CD4-positive, alpha-beta T cell (primary cell): ENCODE measurements at places on chromosomes 3 and 15. TPM values are rescaled to one million over a fixed set of nuclear protein-coding genes. Genes with fewer than 3 reads are reported as not detected.

- DNase-seq: no peak
- no peak overlapping the region for H3K4me3 ChIP-seq
- no peaks in the 10 kb centered on the region for H3K27me3 ChIP-seq
- no peaks in the 10 kb centered on the region for H3K36me3 ChIP-seq
- H3K27ac ChIP-seq: no peak overlapping the region
Observed at GRCh38 chr3:167851171-167851570, 115.7 kb downstream of the SERPINI1 start.

DNA sequence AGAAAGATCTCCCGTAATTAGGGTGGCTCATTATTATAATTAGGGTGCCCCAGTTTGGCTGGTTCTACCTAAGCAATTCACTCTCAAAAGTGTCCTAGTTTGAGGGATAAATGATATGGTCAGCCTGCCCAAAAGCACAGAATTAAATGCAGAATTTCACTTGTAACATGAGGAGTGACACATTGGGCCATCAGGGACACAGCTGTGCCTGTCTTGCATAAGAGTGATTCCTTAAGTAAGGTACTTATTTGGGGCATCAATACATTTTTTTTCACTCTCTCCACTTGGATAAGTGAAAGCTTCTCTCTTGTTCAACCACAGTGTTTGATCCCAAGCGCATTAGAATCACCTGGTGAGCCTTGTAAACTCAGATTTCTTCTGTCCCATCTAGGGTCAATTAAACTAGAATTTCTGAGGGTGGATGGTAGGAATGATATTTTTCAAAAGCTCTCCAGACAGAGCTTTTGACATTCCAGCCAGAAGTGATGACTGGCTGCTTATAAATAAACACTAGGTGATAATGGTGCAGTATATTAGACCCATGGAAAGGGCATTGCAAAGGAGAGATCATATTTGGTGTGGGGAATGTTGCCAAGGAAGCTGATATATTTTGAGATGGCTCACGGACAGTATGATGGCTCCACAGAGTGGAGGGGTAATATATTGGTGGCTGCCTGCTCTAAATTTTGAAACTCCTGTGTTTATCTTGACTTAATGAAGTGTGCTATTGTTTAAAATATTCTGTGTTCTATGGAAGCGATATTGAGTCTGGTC, 458.1 kb upstream of the RASGRP1 start:
- H3K36me3 ChIP-seq: no peaks in the 10 kb centered on the region
- no peaks in the 10 kb centered on the region for H3K27me3 ChIP-seq
- no peak overlapping the region for H3K27ac ChIP-seq
- no peak overlapping the region for H3K4me3 ChIP-seq

Gene AHSG
- not detected for total RNA-seq

GRCh38 chr3:183427196-183427875, 1.1 kb downstream of the MCF2L2 start:
- DNase-seq: no peak
- H3K27ac ChIP-seq: no peak overlapping the region
- peaks cover 1% of the 10 kb centered on the region for H3K27me3 ChIP-seq
- H3K36me3 ChIP-seq: no peaks in the 10 kb centered on the region

DNA sequence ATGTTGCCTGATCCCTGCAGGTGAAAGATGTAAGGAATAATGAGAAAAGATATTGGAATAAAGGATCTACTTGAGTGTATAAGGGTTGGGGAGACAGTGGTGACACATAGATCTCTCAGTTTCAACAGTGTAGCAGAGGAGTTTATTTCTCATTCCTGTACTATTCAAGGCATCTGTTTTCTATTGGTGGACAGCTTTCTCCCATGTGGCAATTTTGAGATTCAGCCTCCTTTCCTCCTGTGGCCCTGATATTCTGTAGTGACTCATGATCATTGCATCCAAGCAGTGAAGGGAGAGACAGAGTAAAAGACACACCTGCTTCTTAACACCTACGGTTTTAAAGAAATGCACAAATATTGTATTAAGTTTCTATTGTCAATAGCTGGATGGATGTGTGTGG, 327.6 kb downstream of the GRM7 start:
- DNase-seq: no peak
- no peaks in the 10 kb centered on the region for H3K27me3 ChIP-seq
- H3K27ac ChIP-seq: no peak overlapping the region
- no peak overlapping the region for H3K4me3 ChIP-seq
- H3K36me3 ChIP-seq: no peaks in the 10 kb centered on the region

DNA sequence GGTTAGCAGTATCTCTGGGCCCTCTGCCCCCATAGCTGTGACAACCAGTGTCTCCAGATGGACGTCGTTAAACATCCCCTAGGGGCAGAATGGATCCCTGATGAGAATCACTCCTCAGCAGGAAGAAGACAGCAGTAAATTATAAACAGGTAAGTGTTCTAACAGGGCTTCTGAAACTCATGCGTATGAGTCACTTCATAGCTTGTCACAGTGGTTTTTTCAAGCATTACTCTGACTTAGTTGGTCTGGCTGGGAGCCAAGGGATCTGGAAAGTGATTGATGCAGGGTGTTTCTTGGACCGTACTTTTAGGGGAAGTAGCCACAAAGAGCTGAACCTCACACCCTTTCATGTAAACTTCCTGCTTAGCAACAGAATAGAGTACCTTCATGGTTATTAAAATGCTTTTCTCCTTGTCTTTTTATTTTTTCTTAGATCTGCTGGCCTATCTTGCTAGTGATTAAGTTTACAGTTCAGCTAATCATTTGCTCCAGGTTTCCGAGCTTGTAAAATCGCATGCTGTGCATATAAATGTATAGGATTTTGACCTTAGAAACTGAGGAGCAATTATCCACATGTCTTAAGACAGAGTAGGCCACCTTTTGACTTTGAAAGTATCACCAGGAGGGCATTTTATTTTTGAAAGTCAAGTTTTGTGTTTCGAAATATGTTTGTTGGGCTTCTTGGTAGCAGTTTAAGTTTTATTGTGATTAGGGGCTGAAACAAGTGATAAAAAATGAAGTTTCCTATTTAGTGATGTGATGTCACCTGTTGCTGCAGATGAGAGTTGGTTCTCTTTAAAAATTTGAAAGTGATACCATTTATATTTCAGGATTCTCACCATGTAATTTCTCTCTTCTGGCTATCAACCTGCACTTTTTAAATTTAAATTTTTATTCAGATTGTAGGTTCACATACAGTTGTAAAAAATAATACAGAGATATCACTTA, 333.9 kb downstream of the PTPRG start:
- no peaks in the 10 kb centered on the region for H3K27me3 ChIP-seq
- H3K4me3 ChIP-seq: no peak overlapping the region
- no peak overlapping the region for H3K27ac ChIP-seq

Gene RAP2B
- 14.8 TPM for total RNA-seq
